Mesothelial cell of epicardium (in vitro differentiated cells): ENCODE measurements at places on chromosomes 4 and X.

- no peak for DNase-seq
Observed at GRCh38 chr4:40269133-40269532, 66.0 kb upstream of the CHRNA9 start.

DNA sequence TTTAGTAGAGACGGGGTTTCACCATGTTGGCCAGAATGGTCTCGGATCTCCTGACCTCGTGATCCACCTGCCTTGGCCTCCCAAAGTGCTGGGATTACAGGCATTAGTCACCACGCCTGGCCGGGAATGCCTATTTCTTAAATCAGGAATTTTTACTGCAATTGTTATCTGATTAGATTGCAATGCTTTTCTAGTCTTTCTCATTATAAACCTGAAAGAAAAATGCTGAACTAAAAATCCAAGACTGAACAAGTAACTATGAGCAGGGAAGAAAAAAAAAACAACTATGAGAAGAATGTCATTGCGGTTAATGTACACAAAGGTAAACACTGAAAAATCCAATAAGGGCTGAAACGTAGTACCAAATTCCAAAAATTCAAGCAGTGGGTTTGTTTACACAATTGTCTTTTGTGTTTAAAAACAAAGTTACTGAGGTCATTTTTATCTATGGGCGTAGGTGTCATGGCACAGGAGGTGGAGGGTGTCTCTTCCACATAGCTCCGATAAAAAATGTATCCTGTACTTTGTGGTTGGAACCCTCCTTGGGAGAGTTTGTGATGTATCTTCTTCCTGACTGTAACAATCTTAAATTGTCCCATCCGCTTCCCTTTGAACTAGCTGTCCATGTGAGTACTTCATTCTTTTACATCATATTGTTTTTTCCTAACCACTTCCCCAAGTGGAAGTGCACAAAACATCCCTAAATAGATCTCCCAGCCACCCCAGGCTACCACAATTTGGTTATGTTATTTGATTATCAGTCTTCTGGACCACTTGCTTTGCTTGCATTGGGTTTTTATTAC is 11.1 kb upstream of the TMEM156 start:
- no peak for DNase-seq

- DNase-seq = no peak
Observed at GRCh38 chrX:40012868-40013265, 84.9 kb downstream of the BCOR start.

- no peak for DNase-seq
Observed at GRCh38 chrX:30217465-30217864, 2.1 kb downstream of the MAGEB2 start.

DNA sequence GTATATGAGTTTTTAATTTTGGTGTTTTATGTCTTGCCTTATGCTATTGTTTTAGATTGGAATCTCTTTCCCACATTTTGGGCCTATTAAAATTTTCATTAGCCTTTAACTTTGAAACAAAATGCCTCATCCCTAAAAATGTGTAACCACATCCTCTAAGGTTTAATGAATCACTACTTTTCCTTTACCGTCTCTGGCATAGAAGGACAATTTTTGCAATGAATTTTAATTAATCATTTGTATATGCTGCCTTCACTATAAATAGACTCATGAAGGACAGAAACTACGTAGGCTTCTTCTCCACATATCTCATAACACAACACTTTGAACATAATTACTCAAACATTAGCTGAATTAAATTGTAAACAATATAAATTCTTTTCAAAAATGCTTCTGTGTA is 421.5 kb downstream of the NLGN4X start:
- no peak for DNase-seq

DNA sequence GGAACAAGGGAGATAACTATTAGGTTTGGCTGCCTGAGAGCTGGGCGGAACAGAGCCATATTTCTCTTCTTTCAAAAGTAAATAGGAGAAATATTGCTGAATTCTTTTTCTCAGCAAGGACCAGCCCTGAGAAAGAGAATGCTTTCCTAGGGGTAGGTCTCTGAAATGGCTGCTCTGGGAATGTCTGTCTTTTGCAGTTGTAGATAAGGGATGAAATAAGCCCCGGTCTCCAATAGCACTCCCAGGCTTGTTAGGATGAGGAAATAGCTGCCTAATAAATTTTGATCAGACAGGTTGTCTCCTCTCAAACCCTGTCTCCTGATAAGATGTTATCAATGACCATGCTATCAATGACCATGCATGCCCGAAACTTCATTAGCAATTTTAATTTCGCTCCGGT is 207.8 kb upstream of the KIT start:
- DNase-seq = no peak

- DNase-seq = no peak
Observed at GRCh38 chrX:110408949-110409588, 50.4 kb downstream of the RTL9 start.

- DNase-seq = no peak
Observed at GRCh38 chr4:105633241-105633640, 75.2 kb downstream of the INTS12 start.

DNA sequence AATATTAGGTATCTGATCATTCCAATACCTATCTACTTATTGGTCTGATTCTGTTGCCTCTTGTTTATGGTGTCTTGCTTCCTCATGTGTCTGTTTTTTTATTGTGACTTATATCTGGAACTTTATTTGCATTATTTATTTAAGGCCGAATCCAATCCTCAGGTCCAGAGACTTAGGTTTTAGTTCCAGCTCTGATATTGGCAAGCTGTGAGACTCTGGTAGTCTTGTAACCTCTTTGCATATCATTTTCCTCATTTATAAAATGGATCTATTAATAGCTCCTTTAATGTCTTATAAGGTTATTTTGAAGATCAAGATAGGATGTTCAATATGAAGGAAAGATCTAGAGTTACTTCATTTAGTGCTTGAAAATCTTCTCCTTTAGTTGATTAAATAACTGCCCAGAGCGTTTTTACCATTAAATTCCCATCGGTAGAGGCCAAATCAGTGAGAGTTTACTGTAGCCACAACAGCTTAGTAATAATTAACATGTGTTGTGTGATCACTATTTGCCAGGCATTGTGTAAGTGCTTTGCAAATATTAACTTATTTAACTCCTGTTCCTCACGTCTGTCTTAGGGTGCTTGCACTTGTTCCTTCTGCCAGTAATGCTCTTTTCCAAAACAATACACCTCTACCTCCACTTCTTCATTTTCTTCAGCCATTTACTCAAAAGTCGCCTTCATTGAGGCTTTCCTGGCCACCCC is 82.2 kb downstream of the CC2D2A start:
- no peak for DNase-seq

DNA sequence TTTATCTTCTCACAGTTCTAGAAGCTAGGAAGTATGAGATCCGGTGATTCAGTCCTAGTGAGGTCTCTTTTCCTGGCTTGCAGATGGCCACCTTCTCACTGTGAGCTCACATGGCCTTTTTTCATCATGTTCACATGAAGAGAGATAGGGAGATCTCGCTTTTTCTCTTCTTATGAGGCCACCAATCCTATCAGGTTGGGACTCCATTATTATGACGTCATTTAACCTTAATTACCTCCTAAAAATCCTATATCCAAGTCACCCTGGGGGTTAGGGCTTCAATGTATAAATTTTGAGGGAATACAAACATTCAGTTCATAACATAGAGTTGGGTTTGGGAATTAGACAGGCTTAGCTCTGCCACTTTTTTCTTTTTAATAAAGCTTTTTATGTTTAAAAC is 6.0 kb upstream of the BTC start:
- DNase-seq = no peak

DNA sequence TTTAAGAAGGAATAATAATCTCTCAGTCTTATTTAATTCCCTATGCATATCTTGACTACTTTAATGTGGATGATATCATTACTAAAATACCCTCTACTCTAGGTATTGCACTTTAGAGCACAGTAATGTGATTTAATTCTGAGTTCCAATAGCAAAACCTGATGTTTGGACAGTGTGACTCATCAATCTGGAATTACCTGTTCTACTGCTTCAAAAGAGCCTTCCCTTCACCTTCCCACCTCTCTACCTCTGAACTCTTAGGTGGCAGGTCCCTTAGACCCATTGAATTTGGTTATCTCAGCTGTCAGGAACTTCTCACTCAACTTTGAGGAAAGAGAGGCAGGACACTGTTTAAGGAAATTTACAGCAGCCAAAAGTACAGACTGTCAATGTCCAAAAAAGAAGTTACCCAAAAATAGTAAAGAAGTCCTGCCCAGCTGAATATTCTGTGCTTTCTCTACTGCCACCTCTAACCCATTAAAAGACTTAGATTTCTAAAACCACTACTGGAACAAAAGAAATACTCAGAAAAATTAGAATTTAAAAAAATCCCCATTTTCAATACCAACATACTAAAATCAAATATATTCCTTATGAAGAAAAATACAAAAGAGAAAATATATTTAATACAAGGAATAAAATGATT is 123.1 kb upstream of the GPM6A start:
- no peak for DNase-seq

DNA sequence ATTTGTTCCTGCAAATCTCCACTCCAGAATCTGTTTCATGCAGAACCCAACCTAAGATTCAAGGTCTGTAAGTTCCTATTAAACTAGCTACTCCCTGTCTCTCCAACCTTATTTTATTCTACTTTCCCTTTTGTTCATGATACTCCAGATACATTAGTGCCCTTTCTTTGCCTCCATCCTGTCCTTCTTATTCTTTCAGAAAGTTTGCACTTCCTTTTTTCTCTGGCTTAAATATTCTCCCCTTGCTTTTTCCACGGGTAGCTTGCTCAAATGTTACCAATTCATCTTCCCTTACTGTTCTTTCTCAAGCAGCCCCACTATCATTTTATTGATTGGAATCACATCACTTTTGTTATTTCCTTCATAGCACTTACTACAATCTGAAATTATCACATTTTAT is 72.1 kb downstream of the CAMK2D start:
- DNase-seq = no peak

DNA sequence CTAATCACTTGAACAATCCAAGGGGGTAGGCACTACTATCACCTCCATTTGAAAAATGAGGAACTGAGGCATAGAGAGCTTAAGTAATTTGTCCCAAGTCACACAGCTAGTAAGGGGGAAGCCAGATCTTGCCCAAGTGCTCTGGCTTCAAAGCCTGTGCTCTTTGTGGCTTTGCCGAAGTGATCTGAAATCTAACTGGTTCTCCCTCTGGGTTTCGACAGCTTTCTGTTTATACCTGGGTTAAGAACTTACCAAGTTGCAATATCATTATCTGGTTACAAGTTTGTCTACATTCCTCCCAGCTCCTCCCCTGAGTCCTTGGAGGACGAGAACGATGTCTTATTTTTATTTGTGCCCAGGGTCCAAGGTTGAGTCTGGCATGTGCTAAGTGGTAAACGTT is 125.3 kb upstream of the RAI2 start:
- no peak for DNase-seq

DNA sequence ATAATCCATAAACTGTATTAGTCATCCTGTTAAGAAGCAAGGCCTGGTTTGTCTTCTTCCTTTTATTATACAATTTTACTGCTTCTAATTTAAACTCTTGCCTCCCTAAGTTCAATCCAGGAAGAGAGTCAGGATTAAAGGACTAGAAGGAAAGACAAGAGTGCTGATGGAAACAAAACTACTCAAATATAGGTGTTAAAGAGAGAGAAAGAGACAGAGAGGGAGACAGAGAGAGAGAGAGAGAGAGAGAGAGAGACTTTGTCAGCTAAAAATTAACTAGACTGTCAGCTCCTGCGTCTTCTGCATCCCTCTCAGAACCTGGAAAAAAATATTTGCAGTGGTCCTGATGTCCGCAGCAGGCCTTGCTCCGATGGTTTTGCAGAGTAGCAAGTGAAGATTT is 13.5 kb upstream of the FGG start:
- no peak for DNase-seq

GRCh38 chr4:104593019-104593418 is 98.3 kb upstream of the CXXC4 start:
- no peak for DNase-seq

- no peak for DNase-seq
Observed at GRCh38 chr4:123453061-123453680, 56.6 kb downstream of the SPRY1 start.

- no peak for DNase-seq
Observed at GRCh38 chrX:119069128-119069527, 3.7 kb upstream of the CT47C1 start.

DNA sequence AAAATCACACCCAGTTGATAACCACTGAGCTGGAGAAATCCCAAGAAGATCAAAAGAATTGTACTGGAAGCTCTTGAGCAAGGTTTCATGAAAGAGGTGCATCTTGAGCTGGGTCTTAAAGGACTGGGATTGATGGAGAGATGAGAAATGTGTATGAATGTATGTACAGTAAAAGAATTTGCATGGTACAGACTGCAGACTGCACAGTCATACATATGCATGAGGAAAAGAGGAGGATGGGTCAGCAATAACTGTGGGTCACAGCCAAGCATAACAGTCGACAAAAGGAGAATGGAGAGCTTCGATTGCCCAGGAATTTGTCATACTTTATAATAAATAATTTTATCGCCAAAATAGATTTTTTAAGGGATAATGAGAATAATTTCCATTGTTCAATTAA is 4.8 kb upstream of the RELL1 start:
- DNase-seq = no peak

DNA sequence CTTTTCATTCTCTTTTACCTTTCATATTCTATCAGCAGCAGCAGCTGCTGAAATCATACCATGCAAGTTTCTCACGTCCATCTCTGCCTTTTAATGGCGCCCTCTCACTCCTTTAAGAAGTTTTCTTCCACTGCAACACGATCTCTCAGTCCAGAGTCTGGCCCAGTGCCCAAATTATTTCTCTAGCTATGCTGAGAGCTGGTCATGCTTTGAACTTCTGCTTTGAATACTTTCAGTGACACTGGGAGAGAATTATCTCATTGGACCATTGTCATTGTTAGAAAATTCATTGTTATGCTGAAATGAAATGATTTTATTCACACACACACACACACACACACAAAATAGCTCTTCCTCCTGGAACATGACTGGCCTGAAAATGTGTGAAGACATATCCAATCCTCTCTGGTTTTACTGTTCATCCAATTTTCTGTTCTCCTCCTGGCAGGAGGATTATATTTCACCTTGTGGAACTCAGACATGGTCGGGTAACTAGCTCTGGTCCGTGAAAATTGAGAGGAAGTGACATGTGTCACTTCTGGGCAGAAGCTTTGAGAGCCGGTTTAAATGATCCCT is 1.3 kb upstream of the PDHA1 start:
- DNase-seq = no peak

GRCh38 chrX:153400146-153401132 is 711 bp downstream of the PNMA6E start:
- DNase-seq = no peak

- DNase-seq = no peak
Observed at GRCh38 chr4:56360071-56360470, 27.2 kb downstream of the AASDH start.

GRCh38 chr4:144310535-144310934 is 170.0 kb upstream of the GYPA start:
- DNase-seq = no peak

DNA sequence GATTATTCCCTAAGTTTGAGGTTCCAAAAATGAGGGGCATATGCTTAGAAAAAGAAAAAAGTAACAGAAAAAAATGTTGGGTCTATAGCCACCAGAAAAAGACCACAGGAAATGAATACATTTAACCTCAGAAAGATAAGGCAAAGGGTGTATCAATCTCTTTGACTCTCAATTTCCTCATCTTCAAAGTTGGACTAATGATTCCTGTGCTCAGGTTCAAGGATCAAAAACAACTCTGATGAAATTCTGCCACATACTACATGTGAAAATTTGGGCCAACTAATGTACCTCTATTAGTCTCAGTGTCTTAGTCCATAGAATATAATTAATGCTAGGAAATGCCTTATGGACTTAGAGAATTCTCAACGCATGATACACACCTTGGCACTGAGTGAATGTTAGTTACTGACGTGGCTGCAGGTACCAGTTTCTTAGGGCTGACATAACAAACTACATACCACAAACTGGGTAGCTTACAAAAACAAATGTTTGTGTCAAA is 257.7 kb downstream of the ANKRD50 start:
- DNase-seq = no peak
